ENCODE measurements at places on chromosomes 6 and 20. TPM values are rescaled to one million over a fixed set of nuclear protein-coding genes. Genes with fewer than 3 reads are reported as not detected.

GRCh38 chr20:60427516-60427915, 469.3 kb downstream of the CDH26 start:
- ATAC-seq, result no peak

DNA sequence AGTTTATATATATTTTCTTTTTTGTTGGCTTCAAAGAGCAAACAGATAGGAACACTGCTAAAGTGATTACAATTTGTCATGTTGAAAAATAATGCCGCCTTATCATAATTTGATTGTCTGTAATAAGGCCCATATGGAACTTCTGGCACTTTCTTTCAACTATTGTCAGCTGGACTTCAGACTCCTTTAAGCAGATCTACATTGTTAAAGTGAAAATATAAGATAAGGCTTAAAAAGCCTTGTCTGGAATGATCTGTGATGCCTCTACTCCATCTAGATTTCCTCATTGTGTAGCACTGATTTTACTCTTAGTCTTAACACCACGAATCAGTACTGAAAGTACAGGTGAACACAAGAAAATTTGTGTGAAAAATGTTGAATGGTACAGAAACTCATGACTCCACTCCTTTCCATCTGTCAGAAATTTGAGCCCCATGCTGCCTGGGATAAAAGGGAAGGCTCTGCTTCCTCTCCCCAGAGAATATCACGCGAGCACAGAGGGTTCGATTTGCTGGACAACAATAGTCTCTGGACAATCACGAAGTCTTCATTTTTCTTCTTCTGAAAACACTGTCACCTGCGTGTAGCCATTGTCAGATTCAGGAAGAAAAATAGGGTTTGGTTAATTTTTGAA, 56.0 kb downstream of the BCAS1 start:
- ATAC-seq, result peak; percentile 63

- ATAC-seq, result no peak
These were observed 16.9 kb upstream of the SNAI1 start for GRCh38 chr20:49965781-49966305.

DNA sequence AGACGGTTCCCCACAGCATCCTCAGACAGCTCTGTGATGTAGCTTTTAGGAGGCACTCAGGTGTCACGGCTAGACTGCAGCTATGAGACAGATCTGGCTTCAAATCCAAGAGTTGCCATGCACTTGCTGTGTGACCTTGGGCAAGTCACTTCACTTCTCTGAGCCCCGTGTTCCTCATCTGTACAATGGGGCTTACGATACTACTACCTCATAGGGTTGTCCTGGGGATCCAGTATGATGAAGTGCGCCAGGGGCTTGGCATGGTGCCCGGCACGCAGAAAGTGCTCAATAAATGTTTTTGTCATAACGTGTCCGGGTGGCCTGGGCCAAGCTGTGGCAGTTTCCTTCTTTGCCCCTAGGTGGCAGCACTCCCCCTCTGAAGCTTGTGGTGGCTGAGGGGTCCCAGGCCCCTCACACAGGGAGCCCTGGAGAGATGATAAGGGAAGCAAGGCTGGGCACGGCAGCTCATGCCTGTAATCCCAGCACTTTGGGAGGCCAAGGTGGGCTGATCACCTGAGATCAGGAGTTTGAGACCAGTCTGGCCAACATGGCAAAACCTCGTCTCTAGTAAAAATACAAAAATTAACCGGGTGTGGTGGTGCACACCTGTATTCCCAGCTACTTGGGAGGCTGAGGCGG, 19.1 kb upstream of the CHMP4B start:
- no peak for ATAC-seq

DNA sequence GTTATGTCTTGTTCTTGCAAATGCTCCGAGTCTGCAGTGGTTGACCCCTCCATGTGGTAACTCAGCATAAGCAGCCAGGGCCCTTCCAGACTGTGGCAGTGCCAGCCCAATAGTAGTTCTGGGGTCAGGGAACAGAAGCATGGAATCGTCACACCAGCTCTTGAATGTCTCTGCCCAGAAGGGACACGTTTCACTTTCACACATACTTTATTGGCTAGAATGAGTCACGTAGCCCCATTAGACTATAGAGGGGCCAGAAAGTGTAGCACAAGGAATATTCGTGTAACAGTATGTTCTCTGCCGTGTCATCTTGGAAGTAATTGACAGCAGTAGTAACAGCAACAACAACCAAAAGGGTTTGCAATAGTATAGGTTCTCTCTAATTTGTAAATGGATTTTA, 254.7 kb downstream of the FARS2 start:
- no peak for ATAC-seq

DNA sequence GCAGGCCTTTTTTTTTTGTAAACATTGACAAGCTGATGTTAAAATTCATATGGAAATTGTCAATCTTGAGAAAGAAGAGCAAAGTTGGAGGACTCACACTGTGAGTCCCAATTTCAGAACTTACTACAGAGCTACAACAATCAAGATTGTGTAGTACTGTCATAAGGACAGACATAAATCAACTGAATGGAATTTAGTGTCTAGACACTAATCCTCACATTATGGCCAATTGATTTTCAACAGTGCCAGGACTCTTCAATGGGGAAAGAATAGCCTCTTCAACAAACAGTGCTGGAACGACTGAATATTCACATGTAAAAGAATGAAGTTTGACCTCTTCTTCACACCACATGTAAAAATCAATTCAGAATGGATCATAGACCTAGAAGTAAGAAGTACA, 60.8 kb downstream of the TGM2 start:
- no peak for ATAC-seq

The PROKR2 gene
- total RNA-seq, result not detected

The NMBR gene
- 0.68 TPM for total RNA-seq

The STX7 gene
- 38.6 TPM for total RNA-seq

The KCNK15 gene
- total RNA-seq, result 2.0 TPM

Measured in motor neuron (in vitro differentiated cells).